DND-41 (cell line): ENCODE measurements at places on chromosomes 4 and X.
A peak's percentile ranks its signal among the peaks of the same experiment; 100 is the strongest.

DNA sequence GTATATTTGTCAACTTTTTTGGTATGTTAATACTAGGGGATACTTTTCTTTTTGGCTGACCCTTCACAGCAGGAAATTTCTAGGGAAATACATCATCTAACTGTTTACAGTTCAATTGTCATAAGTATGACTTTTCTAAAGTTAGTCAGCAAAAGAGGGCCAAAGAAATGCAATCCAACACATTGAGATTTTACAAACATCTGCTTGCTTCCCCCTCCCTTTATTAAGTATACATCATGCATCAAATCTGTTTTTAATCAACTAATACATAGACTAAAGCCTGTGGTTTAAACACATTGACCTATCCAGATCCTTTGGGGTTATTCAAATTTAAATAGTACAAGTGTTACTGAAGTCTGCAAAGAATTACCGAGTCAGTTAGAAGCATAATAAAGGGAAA, 93.9 kb downstream of the MID1 start:
- no peaks in the 10 kb centered on the region for H3K4me1 ChIP-seq
- H3K4me3 ChIP-seq, result no peak overlapping the region
- no peak overlapping the region for H3K27ac ChIP-seq
- DNase-seq, result no peak
- no peaks in the 10 kb centered on the region for H3K27me3 ChIP-seq

- no peaks in the 10 kb centered on the region for H3K4me1 ChIP-seq
- H3K4me3 ChIP-seq, result no peak overlapping the region
- no peak overlapping the region for H3K27ac ChIP-seq
- no peaks in the 10 kb centered on the region for H3K27me3 ChIP-seq
- no peak for DNase-seq
Measured at GRCh38 chr4:160826339-160826679, 1337.5 kb downstream of the FSTL5 start.

DNA sequence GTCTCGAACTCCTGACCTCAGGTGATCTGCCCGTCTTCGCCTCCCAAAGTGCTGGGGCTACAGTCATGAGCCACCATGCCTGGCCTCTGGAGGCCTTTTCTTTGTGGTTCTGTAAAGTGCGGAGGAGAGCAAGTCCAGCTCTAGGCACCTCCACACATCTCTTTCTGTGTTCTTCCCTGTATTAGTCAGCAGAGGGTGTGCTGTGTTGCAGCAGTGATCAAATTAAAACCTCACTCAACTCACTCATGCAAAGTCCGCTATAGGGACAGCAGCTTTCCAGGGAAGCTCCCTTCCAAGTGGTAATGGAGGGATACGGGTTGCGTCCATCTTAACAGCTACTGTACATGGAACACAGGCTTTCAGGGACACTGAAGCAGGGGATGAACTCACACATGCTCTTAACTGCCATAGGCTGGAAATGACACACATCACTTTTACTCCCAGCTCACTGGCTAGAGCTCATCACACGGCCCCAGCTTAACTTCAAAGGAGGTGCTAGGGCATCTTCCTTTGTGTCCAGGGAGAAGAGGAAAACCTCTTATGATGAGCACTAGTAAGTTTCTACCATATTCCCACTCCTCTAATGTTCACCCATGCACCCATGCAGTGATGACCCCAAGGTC, 36.0 kb upstream of the CCNG2 start:
- no peaks in the 10 kb centered on the region for H3K36me3 ChIP-seq
- no peaks in the 10 kb centered on the region for H3K27me3 ChIP-seq
- no peaks in the 10 kb centered on the region for H3K4me1 ChIP-seq
- DNase-seq, result no peak

DNA sequence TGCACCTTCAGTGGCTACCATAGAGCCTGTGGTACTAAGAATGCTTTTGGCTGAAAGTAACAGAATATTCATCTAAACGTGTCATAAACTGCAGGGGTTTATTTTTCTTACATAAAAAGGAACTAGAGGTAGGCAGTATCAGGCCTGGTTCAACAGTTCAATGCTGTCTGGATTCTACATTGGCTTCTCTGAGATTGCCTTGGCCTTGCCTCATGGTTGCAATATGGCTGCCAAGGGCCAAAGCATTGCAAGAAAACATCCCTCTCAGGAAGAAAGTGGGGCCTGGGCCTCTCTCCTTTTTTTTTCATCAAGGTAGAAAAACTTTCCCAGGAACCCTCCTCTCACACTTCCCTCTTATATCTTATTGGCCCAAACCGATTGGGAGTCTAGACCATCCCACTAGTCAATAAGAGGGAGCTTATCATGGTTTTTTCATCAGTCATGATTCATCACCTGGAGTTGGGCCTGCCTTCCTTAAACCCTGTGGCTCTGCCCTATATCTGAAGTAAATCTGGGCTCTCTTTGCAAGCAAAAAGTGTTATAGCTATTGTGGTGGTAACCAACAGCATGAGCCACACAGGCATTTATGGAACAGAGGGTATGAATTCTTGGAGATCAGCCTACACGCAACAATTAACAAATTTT, 1.8 kb upstream of the DOCK11 start:
- H3K36me3 ChIP-seq, result no peaks in the 10 kb centered on the region
- no peak for DNase-seq
- H3K27me3 ChIP-seq, result no peaks in the 10 kb centered on the region
- no peak overlapping the region for H3K4me3 ChIP-seq

DNA sequence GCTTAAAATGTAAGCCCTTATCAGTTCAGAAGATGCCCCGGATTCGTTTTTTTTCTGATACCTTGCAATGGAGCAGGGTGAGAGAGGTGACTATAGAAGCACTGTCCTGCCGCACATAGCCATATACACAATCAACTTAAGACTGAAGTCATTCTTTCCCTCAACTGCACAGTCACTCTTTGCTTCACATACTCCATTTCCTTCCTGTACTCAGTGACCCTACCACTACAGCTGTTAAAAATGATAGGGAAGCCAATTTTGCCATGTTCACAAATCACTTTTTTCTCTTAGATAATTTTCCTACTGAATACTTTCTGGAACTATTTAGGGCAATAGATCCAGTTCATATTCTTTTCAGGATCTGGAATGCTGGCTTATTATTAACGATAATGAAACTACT, 300.0 kb downstream of the ANK2 start:
- H3K4me1 ChIP-seq, result no peaks in the 10 kb centered on the region
- no peak overlapping the region for H3K27ac ChIP-seq
- no peaks in the 10 kb centered on the region for H3K36me3 ChIP-seq
- no peak for DNase-seq
- no peak overlapping the region for H3K4me3 ChIP-seq
- peaks cover 19% of the 10 kb centered on the region for H3K27me3 ChIP-seq

- peak; percentile 59 for DNase-seq
- H3K27ac ChIP-seq, result peak overlapping the region; percentile 95
- peak overlapping the region; percentile 18; the same call in 1 of the 2 replicates for H3K4me3 ChIP-seq
- no peaks in the 10 kb centered on the region for H3K27me3 ChIP-seq
- peaks cover 41% of the 10 kb centered on the region for H3K4me1 ChIP-seq
Measured at GRCh38 chr4:121182296-121182695, 18.2 kb upstream of the TNIP3 start.
